Stimulated activated CD4-positive, alpha-beta T cell treated with anti-CD3 and anti-CD28 coated beads, Interleukin-15, amount 100 ng/mL, for 48 hours (primary cell): ENCODE measurements at places on chromosomes 3 and 15.

- DNase-seq, result no peak
These were observed 5.2 kb downstream of the GCSAM start for GRCh38 chr3:112127522-112128494.

DNA sequence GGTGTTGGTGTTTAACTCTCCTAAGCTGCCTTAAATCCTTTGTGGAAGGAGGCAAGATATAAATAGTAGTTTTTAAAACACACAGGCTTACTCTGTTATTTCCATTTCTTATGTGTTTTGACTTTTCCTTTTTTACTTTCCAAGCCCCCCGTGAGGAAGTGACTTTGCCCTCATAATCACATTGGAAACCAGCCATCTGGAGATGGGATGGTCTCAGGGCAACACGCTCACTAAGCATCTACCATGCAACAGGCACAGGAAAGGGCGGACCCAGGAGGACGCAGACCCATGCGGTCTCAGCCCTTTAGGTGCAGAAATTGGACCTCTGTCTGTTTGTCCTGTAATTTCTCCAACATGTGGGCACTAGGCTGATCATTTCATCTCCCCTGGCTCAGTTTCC lies 115.7 kb downstream of the PDZRN3 start:
- no peak for DNase-seq

- DNase-seq, result no peak
These were observed 143.2 kb upstream of the LIPC start for GRCh38 chr15:58288592-58288991.

DNA sequence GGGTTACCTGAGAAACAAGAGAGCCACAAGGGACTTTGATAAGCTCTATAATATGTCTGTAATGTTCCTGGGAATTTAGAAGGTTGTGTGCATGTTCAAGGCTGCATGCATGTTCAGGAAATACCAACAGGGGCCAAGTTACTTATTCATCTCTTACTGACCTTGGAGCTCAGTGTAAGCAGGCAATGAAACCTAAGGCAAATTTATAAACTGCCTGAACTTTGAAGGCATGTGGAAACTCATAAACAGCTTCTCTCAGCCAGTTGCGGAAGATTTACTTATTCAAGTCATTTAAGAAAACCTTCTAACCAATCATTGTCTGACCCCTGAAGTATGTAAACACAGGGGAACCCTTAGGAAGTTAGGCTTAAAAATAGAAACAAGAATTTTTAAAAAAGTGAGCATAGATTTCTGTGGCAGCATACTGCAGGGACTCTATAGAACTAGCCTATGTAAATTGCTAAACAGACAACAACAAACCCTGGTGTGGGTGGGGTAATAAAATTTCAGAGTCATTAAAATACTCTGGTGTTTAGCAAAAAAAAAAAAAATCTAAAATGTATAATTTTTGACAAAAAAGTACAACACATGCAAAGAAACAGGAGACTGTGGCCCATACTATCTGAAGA lies 57.2 kb downstream of the SLC15A2 start:
- DNase-seq, result no peak

DNA sequence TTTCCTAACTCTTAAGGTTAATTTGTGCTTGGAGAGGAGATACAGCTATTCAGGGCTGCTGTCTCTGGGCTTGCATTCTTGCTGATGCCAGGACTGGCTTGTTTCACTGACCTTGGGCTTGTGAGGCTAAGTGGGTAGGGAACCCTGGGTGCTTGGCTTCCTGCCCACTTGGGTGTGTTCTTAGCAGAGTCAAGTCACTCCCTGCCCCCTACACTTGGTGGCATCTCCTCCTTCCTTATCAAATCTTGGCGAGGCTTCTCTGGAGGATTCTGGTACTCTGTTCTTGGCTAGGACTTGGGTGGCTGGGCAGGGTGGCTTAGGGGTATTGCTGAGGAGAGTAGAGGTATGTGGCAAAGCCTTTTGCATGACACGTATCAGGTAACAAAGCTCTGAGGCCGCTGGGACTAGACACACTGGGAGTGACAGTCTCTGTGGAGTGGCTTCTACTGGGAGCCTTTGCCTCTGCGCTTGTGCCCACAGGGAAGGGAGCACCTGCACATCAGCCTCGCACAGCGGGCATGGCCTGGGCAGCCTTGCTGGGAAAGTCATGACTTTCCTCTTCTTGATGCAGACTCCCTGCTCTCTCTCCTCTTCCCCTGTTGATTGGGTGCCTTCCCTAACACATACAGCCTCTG lies 41.8 kb downstream of the CHCHD6 start:
- no peak for DNase-seq

- DNase-seq, result no peak
These were observed 273.9 kb downstream of the PDCD6IP start for GRCh38 chr3:34072297-34072696.

DNA sequence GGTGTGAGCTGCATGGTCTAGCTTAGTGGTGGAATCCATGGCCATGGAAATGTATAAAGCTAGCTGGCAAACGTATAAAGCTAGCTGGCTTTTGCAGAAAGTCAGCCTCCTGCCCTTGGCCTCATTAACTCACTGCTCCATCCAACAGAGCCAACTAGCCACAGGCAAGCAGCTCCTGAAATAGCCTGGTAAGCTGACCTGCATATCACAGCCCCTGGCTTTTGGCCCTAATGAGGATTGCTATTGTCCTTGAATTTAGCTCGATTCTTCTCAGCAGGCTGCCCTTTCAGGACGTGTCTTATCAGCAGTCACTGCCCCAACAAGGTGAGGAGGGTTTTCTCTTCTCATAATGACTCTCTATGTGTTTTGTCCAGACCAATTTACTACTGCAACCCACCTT lies 446.8 kb downstream of the WDR72 start:
- DNase-seq, result no peak

GRCh38 chr3:14608298-14608697 lies 43.3 kb upstream of the CCDC174 start:
- DNase-seq, result no peak

- no peak for DNase-seq
These were observed 91.6 kb downstream of the FSIP1 start for GRCh38 chr15:39690881-39691634.

DNA sequence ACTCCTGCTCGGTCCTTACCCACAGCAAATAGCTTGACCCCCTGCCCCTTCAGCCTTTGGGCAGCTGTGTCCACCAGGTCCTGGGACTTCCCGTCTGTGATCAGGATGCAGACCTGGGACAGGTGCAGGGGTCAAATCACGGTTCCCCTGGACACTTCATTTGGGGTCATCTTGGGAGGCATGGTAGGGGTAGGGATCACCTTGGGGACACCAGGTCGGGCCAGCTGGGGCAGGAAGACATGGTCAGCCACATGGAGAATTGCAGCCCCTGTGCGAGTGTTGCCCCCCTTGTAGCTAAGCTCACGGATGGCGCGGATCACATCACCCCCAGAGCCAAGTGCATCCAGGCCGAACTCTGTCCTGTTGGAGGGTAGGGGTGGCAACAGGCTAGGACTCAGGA lies 1.8 kb downstream of the COL7A1 start:
- DNase-seq, result no peak

DNA sequence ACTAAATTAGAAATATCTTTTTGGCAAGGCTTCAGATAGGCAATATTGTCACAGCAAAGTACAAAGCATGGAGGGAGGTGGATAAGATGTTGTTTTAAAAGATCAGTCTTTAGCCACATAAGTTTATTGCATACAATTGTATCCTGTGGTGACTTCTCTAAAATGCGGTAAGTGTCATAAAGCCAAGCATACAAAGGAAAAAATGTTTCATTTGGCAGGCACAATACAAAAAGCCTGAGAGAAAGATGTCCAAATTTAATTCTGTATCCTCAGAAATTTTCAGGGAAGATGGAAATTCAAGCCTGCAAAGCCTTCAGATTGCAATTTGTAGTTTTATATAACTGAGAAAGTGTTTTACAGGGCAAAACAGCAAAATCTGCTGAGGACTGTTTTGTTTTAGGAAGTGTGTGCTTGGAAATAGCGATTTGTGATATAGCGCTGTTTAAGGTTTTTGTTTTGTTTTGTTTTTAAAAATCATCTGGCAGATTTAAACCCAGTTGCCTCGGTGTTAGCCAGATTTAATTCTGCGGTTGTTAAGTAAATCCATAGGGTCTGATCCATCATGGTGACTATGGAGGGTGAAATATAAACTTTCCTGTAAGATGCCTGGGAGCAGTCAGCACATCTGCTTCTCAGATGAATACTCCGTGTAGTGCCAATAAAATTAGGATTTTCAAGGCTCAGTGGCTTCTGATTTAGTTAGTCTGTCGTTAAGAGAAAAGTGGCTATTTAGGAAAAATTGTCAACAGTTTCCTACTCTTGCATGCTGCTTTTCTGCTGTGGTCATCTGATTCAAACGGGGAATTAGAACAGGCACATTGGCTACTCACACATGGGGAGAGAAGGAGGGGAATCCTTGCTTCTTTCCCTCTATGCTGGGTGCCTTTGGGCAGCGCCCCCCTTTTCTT lies 8.0 kb downstream of the KAT2B start:
- no peak for DNase-seq

- DNase-seq, result no peak
These were observed 3.3 kb upstream of the DCP1A start for GRCh38 chr3:53350652-53351051.

DNA sequence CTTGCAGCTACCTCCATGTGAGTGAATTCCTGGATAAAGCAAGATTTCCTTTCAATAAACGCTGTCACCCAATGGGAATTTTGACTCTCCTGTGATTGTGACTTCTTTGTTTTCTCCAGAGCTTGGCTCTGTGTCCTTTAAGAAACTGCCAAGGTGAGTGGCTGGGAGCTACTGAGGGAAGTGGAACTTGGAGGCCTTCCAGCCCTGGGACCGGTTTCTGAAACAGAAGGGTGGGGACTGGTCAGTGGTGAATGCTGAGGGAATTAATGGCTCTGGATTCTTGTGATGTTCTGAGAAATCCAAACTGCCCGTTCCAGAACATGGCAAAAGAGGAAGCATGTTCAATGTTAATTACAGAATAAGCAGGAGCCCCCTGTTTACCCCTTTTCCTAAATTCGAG lies 41.1 kb upstream of the MYZAP start:
- no peak for DNase-seq

GRCh38 chr15:52383100-52383588 lies 87.5 kb upstream of the MYO5C start:
- no peak for DNase-seq

DNA sequence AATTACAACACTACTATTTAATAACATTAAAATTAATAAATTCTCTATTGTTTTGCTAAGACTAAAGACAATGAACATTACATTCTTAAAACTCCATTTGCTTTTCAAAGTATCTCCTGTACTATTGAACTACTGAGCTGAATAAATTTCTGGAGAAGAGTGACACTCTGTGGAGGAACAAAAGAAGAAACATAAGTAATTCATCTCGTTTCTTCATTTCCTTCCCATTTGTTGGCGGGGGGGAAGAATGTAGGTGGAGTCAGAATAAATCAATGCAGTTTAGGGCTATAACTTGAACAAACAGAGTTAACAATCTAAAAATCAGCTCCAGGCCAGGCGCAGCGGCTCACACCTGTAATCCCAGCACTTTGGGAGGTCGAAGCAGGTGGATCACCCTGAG lies 32.7 kb downstream of the EFHB start:
- no peak for DNase-seq

GRCh38 chr15:75843678-75844581 lies 683 bp downstream of the UBE2Q2 start:
- DNase-seq, result no peak

- DNase-seq, result no peak
These were observed 42.4 kb downstream of the RAB6B start for GRCh38 chr3:133853063-133853924.

- no peak for DNase-seq
These were observed 351.8 kb downstream of the ZIC1 start for GRCh38 chr3:147760941-147761340.

DNA sequence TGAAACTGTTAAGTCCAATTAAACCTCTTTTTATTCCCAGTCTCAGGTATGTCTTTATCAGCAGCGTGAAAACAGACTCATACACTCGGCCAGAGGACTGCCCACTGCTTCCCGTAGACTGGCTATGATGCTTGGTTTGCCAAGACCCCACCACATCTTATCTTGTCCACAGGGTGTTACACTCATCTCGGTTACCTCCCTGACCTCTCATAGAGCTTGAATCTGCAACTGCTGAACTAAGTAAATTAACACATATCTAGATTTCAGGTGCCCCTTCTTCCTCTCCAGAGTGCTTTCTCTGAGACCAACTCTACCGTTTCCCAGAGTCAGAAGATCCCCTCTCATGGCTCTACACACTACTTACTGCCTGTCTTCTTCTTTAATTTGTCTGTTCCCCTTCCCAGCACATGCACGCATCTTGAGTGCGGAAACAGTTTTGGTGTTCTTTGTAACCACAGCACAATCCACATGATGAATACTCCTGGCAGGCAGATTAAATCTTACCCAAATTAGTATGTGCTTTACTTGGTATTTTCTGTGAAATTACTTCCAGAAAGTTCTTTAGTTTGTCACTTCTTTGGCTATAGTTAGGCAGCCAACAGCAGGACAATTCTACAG lies 49.7 kb downstream of the CD200 start:
- DNase-seq, result no peak

DNA sequence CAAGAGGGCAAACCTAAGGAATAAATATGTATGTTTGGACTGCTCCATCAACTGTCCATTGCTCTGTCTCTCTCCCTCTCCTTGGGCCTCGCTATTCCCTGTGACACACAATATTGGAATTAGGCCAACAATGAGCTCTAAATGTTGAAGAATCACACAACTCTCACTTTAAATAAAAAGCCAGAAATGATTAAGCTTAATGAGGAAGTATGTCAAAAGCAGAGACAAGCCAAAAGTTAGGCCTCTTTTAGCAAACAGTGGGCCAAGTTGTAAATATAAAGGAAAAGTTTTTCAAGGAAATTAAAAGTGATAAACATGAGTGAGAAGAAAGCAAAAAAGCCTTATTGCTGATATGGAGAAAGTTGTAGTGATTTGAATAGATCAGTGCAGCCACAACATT lies 141.0 kb downstream of the VGLL3 start:
- DNase-seq, result no peak

GRCh38 chr15:42890161-42890913 lies 30.2 kb downstream of the TTBK2 start:
- no peak for DNase-seq

- DNase-seq, result no peak
These were observed 300.6 kb downstream of the TLE3 start for GRCh38 chr15:69797051-69797595.

- DNase-seq, result no peak
These were observed 397.7 kb upstream of the EPHA6 start for GRCh38 chr3:96416549-96417255.
